IPS-NIHi11 (cell line): ENCODE measurements at places on chromosomes 16 and 17.

GRCh38 chr16:72739577-72739976 lies 308.4 kb downstream of the ZFHX3 start:
- no peak for DNase-seq

DNA sequence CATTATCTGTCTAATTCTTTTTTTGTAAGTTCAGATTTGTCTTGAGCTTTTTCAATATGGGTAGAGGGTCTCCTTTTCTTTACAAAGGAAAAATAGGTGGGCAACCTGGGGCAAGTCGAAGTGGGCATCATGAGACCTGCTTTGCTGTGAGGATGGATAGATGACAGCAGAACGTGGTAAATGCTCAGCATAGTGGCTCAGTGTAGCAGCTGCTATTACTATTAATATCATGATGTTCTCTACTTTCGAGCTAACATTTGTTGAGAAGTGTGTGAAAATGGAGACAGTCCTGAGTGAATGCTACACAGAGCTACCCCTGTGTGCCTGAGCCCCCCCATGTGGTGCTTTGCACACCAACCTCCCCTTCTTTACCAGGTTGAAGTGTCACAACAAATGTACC lies 39.0 kb upstream of the LGALS9 start:
- DNase-seq = no peak

DNA sequence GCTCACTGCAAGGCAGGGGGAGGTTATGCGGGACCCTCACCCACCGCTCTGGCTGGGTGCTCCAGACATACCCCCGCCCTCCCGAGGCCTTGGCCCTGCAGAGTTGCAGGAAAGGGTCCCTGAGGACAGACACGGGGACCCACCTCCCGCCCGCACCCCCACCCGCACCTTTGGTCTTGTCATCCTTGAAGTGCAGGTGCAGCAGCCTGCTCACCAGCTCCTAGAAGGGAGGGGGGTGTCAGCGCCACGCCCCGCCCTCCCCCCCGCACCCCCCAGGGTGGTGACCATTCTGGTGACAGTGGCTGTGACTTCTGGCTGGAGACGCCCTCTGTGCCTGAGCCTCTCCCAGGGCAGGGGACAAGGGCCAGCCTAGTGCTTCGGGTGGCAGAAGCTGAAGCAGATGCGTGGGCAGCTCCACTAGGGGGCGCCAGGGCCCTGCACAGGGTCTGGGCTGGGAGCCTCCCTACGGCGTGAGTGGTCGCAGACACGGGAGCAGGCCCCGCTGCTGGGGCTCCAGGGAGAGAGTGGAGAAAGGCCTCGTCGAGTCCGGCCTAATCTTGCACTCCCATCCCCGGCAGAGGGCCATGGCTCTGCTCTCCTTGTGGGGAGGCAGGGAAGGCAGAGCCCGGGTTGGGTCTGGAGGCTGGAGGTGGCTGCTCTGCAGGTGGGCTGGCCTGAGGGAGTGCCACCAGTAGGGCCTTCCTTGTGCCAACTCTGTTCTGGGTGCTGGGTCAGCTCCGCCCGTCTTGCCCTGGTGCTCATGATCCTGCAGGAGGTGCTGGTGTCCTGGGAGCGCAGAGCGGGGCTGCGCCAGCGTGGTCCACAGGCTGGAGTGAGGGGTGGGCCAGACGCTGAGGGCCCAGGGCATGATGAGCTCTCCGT lies 2.7 kb downstream of the CENPX start:
- DNase-seq = peak; percentile 88

- DNase-seq = no peak
Observed at GRCh38 chr16:88896238-88897070, 30.0 kb upstream of the PABPN1L start.

- DNase-seq = peak; percentile 29
Observed at GRCh38 chr17:3025421-3026124, 37.8 kb downstream of the OR1D5 start.

DNA sequence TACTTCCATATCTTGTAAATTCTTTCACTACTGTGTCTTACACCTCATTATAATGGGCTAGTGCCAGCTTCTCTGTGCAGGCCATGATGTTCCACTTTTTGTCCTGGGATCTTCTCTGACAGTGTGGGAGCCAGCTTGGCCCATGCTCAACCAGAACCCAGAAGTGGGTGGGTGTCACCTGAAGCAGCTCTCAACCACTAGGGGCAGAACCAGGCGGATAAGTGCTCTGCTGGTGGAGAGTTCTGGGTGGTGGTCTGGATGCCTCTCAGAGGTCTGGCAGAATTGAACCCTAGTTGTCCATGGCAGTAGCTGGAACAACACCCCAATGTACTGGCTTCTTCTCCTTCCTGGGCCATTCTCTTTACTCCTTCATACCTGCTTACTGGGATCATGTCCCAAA lies 254.1 kb upstream of the N4BP1 start:
- DNase-seq = peak; percentile 25
